NCI-H526 treated with DMSO at 0.1 percent for 48 hours (cell line): ENCODE measurements at places on chromosomes 12 and 14.

- DNase-seq, result no peak
These were observed 10.6 kb downstream of the MYO1H start for GRCh38 chr12:109358154-109358869.

- DNase-seq, result no peak
These were observed 12.8 kb downstream of the MTHFD1 start for GRCh38 chr14:64400829-64401459.

- DNase-seq, result no peak
These were observed 35.5 kb upstream of the PRPF39 start for GRCh38 chr14:45048385-45048784.

DNA sequence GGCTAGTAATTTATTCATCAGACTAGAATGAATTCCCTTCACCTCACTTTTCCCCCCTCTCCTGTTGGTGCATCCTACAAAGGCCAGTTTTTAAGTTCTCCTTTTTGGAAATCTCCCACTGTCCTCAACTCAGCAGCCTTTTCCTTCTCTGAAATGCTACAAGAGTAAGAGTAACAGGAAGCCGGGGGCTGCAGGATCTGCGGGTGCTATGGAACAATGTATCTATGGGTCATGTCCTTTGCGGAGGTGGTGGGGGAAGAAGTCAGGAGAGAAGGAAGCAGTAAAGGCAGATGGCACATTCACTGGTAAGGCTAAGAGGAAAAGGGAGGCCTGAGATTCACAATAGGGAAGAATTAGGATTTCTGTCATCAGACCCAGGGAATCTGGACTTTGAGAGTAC is 22.2 kb upstream of the TESC start:
- no peak for DNase-seq

DNA sequence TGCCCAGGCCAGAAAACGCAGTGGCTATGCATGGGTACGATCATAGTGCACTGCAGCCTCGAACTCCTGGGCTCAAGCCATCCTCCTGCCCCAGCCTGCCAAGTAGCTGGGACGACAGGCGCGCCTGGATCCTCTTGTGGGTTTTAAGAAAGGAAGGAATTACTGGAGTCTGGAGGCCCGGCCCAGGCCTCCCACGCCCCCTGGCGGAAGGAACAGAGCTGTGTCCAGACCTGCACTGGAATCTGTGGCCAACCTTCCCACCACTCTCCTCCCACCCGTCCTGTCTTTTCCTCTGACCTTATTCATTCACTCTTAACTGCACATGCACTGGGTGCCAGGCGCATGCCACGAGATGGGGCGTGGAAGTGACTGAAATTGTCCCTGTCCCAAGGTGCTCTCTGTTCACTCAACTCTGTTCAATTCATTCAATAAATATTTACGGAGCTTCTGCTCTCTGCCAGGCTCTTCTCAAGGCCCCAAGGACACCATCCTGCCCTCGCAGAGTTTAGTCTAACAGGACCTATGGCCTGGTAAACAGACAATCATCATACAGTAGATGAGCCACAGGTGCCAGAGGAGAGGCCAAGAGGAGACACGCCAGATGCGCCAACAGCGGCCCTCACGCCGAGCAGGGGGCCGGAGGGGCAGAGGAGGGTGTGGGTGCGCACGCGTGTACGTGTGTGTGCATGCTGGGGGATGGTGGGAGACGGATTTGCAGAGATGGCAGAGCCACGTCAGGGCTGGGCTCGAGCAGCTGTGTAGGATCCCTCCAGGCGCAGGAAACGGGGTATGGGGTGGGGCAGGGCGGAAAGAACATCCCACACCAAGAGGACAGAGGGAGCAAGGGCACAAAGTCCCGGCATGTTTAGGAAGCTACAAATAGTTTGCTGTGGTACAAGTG is 13.7 kb upstream of the TMEM106C start:
- peak; percentile 48 for DNase-seq

DNA sequence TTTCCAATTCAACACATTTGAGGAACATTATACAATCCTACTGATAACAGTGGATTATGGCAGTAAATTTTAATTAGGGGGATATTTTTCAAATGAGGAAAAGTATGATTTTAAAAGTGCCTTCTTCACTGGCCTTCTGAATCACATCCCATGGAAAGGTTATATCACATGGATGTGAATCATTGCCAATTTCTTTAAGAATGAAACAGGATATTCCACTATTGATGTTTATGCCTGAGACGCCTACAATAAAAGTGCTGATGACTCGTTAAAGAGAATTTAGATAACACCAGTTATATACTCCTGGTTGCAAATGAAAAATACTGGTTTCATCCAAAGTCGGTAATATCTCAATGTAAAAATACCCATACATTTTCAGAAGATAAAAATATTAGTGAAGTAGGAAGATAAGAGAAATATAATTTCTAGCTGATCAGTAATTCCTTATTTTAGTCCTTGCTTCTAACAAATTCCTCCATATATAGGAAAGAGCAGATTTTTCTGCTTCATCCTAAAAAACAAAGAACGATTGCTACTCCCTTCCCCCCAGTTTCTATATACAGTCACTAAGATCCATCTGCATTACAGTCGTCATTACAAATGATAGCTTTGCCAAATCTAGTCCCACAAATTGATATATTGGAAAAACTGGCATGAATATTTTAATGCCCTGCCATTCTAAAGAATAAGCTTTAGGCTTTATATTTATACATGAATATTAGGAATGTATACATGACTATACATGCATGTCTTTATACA is 139.5 kb upstream of the SOX5 start:
- no peak for DNase-seq

DNA sequence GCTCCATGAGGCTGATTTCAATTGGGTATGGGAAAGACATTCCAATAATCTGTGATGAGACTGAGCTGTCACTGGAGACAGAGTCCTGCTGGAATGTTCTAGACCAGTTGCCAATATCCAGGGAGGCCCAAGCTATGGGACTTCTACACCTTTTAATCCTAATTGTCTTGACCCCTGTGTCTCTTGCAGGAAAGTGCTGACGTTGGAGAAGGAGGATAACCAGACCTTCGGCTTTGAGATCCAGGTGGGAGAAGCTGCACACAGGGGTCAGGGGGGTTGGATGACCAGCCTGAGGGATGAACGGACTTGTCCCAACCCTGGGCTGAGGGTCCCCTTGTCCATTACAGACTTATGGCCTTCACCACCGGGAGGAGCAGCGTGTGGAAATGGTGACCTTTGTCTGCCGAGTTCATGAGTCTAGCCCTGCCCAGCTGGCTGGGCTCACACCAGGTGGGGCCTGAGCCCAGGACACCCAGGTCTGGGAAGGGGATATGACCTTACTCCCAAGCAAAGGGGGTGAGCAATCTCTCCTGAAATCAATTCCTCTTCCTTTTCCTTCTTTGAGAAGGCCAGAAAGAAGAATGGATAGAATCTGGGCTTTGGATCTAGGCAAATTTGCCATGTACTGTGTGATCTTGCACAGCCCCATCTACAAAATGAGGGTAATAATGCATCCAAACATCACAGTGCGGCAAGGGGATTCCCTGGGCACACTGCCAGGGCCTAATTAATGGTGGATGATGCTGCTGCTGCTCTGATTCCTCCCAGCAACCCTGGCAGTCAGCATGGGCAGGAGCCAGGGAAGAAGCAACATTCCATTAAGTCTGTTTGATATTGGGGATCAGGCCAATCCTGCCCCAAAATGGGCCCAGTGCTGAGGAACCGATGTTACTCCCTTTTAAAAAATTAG is 4.2 kb downstream of the TAMALIN start:
- no peak for DNase-seq
